Activated T-helper 1 cell treated with anti-CD3 and anti-CD28 coated beads, Interleukin-12 subunit alpha, Interleukin-12 subunit beta, Interleukin-2, Interleukin-4 antibody, amounts not matched to agents 30 ng/mL and 10 ng/mL and 1 ng/mL, durations not matched to agents 14 hours and 24 hours and 36 hours (primary cell): ENCODE measurements at places on chromosomes 2 and 18. TPM values are rescaled to one million over a fixed set of nuclear protein-coding genes. Genes with fewer than 3 reads are reported as not detected.

- DNase-seq = no peak
These were observed 8.0 kb upstream of the SIX3 start for GRCh38 chr2:44933434-44933951.

- DNase-seq = no peak
These were observed 63.1 kb upstream of the LYPD1 start for GRCh38 chr2:132733094-132733493.

- DNase-seq = peak; percentile 70
These were observed 95.6 kb downstream of the TNFRSF11A start for GRCh38 chr18:62420513-62421209.

- no peak for DNase-seq
These were observed 190.8 kb downstream of the SH3BP4 start for GRCh38 chr2:235142601-235143000.

- no peak for DNase-seq
These were observed 6.9 kb downstream of the TWIST2 start for GRCh38 chr2:238854699-238855229.

- DNase-seq = no peak
These were observed 336.7 kb downstream of the OSR1 start for GRCh38 chr2:19021721-19022120.

- no peak for DNase-seq
These were observed 31.0 kb upstream of the TNS1 start for GRCh38 chr2:218033590-218034496.

DNA sequence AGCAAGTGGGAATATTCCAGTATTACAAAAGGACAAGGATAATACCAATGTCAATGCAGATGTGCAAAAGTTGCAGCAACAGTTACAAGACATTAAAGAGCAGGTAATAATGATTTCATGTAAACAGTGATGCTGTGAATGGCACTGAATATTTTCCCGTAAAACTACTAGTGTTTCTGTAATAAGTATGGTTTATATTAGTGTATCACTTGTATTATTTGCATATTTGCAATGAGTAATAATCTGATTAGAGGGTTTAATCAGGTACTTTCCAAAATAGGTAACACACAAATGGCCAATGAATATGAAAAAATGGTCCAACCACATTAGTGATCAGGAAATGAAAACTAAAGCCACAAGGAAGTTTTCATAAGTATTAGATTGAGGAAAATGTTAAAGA, 118.0 kb downstream of the MIB1 start:
- DNase-seq = no peak

DNA sequence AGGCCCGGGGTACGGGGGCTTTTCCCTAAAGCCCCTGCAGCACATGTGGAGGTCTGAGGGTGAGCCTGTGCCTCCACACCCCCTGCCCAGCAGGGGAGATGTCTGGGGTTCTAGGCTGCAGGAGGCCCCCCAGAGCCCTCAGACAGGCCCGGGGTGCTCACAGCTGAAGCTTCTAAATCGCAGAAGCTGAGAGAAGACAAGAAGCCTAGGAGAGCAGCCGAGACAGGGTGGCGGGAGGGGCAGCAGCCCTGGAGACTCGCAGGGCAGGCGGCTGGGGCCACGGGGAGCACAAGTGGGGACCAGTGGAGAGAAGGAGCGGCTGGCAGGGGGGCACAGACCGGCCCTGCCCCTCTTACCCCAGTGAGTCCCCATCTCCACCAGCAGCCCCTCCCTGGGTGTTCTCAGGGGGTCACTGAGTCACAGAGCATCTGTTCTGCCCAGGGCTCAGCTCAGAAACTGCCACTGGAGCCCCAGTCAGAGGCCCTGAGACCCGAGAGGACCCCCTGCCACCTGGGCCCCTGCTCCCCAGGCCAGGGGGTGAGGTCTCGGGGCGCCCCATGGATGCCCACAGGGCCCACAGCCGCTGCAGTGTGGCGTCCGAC, 26.1 kb downstream of the GPC1 start:
- DNase-seq = no peak

DNA sequence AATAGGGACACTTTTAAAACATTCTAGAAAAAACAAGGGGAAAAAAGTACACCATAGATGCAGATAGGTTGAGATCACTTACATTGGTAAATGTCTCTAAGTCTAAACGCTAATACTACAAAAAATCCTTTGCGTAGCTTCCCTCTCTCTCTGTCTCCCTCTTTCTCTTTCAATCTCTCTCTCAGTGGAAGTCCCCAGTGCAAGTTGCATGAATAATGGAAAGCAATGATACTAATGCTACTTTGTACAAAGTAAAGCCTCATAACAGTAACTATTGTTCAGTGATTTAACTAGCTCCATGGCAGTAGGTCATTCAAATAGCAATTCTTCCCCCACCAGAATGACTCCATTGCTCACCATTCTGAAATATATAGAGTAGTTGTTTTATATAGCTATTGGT, 12.8 kb downstream of the MEIS1 start:
- no peak for DNase-seq

DNA sequence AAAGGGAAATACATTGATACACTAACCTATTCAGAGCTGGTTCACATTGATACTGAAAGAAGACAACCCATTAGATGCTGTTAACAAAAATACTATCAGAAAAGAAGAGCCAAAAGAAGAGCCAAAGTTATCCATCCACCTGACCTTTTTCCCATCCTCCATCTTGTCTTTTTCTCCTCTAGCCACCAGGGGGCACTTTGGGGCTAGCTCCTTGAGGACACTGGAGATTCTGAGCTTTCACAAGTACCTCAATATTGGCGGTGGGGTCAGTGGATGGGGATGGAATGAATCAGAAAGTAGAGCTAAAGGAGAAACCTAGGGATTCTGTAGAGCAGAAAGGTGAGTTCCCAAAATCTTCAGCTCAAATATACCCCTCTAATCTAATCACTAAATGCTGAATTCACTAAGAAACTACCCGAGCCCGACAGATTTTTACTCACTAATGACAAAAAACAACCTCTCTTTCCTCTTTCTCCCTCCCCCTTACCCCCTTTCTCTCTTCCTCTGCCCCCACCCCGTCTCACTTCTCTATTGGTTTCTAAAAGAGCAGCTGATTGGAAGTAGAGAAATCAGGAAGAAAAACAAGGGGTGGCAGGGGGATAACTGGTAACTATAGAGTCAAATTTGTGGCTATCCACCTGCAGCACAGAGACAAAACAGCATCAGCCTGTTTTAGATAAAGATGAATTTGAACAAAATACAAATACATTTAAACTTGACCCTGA, 203.3 kb downstream of the TCF4 start:
- no peak for DNase-seq

Gene MBD5
- total RNA-seq = 18.1 and 18.8 TPM in 2 replicates

Gene LHCGR
- total RNA-seq = not detected in 2 replicates

Gene SPTBN1
- 63.2 and 64.2 TPM in 2 replicates for total RNA-seq
